ENCODE measurements at places on chromosomes 1 and 21.

DNA sequence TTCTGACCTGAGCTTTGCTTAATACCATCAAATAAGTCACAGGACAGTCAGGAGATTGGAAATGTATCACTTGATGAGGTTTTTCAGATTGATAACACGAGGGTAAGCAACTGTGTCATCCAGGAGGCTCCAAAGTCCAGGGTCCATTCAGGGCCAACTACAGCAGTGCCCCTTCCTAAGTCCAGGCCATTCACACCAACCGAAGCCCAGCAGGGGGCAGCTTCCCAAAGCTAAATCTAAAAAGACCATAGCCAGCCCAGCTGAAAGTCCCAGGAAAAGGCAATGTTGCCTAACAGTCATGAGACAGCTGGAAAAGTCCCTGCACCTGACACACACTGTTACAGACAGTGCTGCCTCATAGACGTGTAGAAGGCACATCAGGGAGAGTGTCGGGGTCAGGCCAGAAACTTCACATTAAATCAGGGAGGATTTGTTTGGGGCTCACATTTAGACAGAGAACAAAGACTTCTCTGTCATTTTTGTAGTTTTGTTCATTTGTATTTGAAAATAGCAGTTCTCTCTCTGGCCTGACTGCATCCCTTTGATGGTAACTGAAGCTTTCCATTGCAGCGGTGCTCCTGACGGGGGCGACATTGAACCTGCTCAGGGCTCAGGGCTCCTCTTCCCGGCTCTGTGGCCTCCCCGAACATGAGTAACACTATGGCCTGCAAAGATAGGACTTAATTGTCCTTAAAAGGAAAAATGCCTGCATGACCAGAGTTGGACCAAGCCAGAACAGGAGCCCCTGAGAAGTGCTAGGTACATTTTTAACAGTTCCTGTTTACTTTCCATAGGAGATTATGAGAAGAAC is 200.4 kb downstream of the NRIP1 start:
- peak; percentile 61 for DNase-seq

DNA sequence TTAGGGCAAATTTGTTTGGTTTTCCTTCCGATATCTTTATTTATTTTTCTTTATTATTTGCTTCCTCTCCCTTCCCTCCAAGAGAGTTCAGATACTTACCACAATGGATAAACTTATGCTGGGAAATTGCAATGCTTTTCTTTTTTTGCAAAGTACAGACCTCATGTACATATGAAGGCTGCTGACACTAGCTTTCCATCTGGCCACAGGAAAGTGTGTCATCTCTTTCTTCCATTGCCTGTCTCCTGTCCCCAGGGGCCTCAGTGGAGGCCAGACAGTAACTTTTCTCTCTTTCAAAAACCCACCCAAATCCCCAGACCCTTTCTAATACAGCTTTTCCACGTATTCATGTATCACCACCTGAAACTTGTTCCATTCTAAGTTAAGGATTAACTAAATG is 73.9 kb downstream of the ST6GALNAC3 start:
- DNase-seq: no peak

DNA sequence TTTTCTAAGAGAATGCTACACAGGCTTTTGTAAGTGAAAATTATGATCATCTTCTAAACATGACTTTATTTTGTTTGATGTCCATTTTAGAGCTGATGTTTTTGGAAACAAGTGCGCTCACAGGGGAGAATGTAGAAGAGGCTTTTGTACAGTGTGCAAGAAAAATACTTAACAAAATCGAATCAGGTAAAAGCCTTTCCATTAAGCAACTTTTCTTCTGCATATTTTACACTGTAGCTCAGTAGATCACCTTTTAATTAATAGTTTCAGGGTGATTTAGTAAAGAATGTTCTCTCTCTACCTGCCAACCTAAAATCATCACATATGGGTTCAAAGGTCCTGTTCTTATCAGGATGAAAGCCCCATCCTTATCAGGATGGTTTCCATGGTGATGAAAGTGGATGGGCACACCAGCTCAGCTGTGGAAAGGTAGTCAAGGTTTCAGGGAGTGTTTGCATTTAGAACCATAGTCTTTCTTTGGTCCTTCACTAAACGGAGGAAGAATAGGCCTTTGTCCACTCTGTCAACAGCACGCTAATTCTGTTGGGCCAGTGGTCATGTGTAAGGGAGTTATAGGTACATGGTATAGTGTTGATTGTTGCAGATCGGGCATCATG is 28.1 kb downstream of the RAB4A start:
- no peak for DNase-seq

- no peak for DNase-seq
Observed at GRCh38 chr1:86537928-86538695, 8.8 kb upstream of the CLCA4 start.

DNA sequence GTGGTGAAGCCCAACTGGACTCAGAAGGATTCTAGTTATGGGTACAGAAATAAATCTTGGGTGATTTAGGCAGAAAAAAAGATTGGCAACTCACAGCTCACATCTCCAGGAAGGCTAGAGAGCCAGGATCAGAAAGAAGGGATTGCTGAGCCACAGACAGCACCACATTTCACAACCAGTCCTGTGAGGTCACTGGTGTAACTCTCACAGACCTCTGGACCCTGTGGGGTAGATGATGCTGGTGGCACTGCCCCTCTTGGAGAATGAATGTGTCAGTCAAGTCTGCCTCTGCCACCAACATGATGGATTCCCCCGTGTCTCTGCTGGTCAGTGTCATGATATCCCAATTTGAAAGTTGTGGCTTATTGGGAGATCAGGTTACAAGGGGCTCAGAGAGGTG is 70.9 kb upstream of the HMCN1 start:
- no peak for DNase-seq

DNA sequence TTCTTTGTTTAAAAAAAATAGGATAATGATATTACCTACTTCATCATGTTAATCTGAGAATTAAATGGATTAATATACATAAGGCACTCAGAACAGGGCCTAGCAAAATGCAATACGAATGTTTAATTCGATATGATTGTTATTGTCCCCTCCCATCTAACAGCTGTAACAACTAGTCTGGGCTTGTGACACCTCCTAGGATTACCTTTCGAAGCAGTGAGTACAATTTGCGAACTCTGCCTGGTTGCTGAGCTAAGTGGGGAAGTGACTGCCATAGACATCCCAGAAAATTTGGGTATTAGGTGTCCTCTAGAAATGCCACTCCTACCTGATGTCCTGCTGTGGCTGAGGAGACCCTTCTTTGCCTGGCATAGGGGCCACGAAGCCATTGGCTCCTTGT is 3.0 kb downstream of the RASSF5 start:
- no peak for DNase-seq

GRCh38 chr1:16248603-16249516 is 11.9 kb upstream of the CPLANE2 start:
- peak; percentile 40 for DNase-seq

DNA sequence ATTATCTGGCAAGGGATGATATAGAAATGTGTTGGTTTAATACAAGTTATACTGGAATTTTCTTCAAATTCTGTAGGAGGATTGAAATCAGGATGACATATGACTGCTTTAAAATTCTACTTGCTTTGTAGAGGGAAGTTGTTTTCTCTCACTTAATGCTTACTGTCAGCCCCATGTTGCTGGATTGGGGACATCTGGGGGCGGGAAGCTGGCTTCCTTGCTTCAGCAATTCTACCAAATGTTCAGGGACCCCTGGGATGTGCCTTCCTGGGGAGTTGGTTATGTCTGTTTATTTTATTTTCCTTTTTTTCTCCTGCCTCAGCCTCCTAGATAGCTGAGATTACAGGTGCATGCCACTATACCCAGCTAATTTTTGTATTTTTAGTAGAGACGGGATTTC is 63.5 kb downstream of the CNIH3 start:
- no peak for DNase-seq

DNA sequence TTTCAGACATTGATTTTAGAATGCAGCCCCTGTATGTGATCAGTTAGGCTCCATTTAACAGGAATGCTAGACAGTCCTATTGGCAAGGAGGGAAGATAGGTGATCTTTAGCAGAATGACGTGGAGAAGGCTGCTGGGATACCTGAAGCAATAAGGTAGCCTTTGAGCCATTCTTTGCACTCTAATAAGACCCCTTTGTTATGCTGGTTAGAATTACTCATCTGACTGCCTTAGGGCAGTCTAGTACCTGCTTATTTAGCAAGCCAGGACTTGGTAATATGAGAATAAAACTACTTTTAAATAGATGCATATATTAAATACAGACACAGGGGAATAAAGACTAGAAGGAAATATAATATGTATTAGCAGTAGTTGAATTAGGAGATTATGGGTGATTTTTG is 29.1 kb downstream of the NGF start:
- no peak for DNase-seq

DNA sequence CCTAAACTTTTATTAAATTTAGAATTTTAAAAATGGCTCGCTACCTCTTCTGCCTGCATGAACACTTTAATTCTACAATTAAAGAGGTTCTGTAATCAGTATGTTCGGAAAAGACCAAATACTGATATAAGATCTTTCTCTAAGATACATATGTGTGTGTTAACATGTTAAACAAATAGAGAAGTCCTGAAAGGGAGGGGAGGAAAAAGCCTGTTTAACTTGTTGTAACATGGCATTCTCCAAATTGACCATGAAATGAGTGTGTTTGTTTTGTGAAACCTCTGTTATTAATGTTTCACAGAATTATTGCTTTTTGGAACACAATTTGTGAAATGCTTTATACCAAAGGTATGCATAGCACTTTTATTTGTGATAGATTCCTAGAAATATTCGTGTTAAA is 77.0 kb downstream of the MARK1 start:
- no peak for DNase-seq

- no peak for DNase-seq
Observed at GRCh38 chr1:23869051-23869450, 961 bp upstream of the FUCA1 start.

DNA sequence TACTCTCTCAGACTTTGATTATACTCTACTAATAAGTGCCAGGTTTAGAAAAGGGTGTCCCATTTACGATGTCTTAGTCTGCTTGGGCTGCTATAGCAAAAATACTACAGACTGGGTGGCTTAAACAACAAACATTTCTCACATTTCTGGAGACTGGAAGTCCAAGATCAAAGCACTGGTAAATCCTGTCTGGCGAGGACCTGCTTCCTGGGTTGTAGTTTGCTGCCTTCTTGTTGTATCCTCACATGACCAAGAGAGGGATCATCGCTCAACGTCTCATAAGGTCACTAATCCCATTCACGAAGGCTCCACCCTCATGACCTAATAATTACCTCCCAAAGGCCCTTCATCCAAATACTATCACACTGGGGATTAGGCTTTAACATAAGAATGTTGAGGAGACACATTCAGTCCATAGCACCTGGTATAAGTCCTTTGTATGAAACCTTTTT is 12.0 kb downstream of the PRDX6 start:
- no peak for DNase-seq

GRCh38 chr1:200908191-200908868 is 13.6 kb downstream of the INAVA start:
- no peak for DNase-seq

GRCh38 chr1:29260531-29260930 is 24.2 kb downstream of the PTPRU start:
- no peak for DNase-seq

DNA sequence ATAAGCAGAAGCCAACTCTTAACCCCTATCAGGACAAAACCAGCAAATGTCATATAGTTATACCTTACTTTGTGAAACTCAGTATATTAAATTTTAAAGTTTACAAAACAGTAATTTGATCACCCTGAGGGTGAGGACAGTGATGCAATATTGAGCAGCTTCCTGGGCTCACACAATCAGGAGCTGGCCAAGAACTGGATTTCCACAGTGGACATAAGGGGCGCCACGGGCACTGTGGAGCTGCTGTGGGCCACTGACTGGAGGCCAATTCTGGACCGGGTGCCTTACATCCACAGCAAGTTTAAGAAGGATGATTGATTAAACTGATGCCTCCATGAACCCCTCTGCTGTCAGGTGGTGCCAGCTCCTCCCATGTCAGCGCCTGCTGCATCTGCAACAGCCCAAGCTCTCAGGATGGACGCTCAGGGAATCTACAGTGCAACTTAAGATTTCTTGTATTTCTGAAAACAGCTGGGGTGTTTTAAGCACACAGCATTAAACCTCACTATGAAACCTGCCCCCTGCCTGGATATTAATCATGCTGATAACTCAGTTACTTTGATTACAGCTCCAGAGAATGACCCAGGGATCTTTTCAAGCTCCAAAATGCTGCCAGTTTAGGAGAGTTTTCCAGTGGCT is 55.9 kb downstream of the TOR3A start:
- no peak for DNase-seq

GRCh38 chr1:196143602-196144342 is 464.5 kb downstream of the KCNT2 start:
- no peak for DNase-seq

DNA sequence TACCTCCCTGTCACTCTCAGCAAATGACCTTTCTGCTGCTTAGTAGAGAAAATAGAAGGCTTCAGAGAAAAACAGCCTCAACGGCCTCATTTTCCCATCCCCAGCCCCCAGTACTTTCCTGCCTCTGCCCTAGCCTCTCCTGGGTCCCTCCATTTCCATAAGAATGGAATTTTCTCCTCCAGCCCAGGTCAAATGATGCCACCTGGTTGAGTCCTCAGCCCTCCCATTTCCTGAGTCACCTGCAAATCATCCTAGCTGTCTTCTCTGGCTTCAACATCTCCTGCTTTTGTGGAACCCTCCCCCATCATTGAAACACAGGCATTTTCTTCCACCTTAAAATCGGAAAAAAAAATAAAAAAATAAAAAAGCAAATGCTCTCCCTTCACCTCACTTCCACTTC is 35.1 kb downstream of the OLIG1 start:
- no peak for DNase-seq

GRCh38 chr1:160624464-160624863 is 22.4 kb downstream of the SLAMF1 start:
- no peak for DNase-seq

DNA sequence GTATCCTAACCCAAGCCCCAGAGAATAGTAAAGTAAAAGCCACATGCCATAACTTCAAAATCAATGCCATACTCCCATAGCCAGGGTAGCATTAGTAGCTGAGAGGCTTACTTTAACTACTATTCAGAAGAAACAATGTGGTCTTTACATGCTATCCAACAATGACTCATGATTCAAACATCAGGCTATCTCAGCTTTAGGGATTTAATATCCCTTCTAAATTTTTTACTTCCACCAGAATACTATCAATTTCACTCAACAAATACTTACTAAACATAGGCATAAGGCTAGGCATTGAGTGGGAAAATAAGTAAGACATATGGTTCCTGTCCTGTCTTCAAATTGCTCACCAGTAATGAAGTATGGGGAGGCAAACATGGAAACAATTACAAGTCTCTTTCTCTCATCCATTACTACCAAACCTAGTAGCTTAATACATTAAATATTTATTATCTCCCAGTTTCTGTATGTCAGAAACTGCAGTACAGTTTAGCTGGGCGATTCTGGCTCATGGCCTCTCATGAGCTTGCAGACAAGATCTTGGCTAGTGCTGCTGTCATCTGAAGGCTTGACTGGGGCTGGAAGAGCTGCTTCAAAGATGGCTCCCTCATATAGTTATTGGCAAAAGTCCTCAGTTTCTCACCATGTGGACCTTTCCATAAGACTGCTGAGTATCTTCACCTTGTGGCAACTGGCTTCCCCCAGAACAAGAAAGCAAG is 30.7 kb downstream of the EVI5 start:
- DNase-seq: no peak

- peak; percentile 59 for DNase-seq
Observed at GRCh38 chr1:16618719-16619118, 5.4 kb upstream of the NBPF1 start.

- no peak for DNase-seq
Observed at GRCh38 chr1:86084998-86085397, 71.6 kb downstream of the COL24A1 start.

GRCh38 chr1:185369786-185370185 is 52.7 kb upstream of the IVNS1ABP start:
- DNase-seq: no peak

Data from activated CD8-positive, alpha-beta memory T cell treated with anti-CD3 and anti-CD28 coated beads, Interleukin-2, amount 50 U/mL, for 48 hours (primary cell).